Esophagus mucosa (tissue), 1 donor: ENCODE measurements at places on chromosomes 6 and 20. TPM values are rescaled to one million over a fixed set of nuclear protein-coding genes. Genes with fewer than 3 reads are reported as not detected.

The OPRM1 gene
- not detected for total RNA-seq

The SDC4 gene
- 99.1 TPM for total RNA-seq

The TSPO2 gene
- not detected for total RNA-seq

The RNF182 gene
- 0.20 TPM for total RNA-seq

The MLIP gene
- 8.5 TPM for total RNA-seq

The LIN28B gene
- total RNA-seq, result not detected

The CST11 gene
- not detected for total RNA-seq

The UNC5CL gene
- total RNA-seq, result 0.56 TPM

The BMP6 gene
- 0.60 TPM for total RNA-seq

The AKAP7 gene
- total RNA-seq, result 2.7 TPM

The TGIF2 gene
- 7.5 TPM for total RNA-seq

The RNASET2 gene
- 23.6 TPM for total RNA-seq

The GUCA1A gene
- not detected for total RNA-seq

The GTSF1L gene
- total RNA-seq, result not detected

The TTLL9 gene
- 0.16 TPM for total RNA-seq

The KIFC1 gene
- 19.0 TPM for total RNA-seq

The CYP39A1 gene
- 3.4 TPM for total RNA-seq

The B3GALT4 gene
- total RNA-seq, result 16.9 TPM

The IER3 gene
- 74.3 TPM for total RNA-seq

The ULBP1 gene
- 1.2 TPM for total RNA-seq

The ZNFX1 gene
- total RNA-seq, result 10.7 TPM

The SNHG17 gene
- total RNA-seq, result 32.2 TPM

The LSM2 gene
- 45.0 TPM for total RNA-seq

The PTP4A1 gene
- total RNA-seq, result 97.3 TPM

The MATN4 gene
- 0.16 TPM for total RNA-seq

The SLC17A1 gene
- total RNA-seq, result not detected

The RFX6 gene
- total RNA-seq, result not detected

The MAD2L1BP gene
- 20.1 TPM for total RNA-seq

The LHFPL5 gene
- not detected for total RNA-seq

The CRYBG1 gene
- total RNA-seq, result 124 TPM

The HRH3 gene
- not detected for total RNA-seq

The ERGIC3 gene
- 168 TPM for total RNA-seq

The BPIFA1 gene
- not detected for total RNA-seq

The PRL gene
- total RNA-seq, result not detected

The SPATS1 gene
- total RNA-seq, result not detected

The CUTA gene
- total RNA-seq, result 92.4 TPM

The ZNF334 gene
- total RNA-seq, result 2.0 TPM

The TREML1 gene
- 0.16 TPM for total RNA-seq

The TAF11 gene
- 20.0 TPM for total RNA-seq

The FAM184A gene
- total RNA-seq, result 0.76 TPM

The SERPINB6 gene
- total RNA-seq, result 78.8 TPM

The TULP1 gene
- not detected for total RNA-seq

The SIRPB1 gene
- 3.5 TPM for total RNA-seq

The MUC21 gene
- total RNA-seq, result 721 TPM

The BMP5 gene
- total RNA-seq, result 0.08 TPM

The PSMB8 gene
- 33.0 TPM for total RNA-seq

The LINC00237 gene
- not detected for total RNA-seq

The DPPA5 gene
- not detected for total RNA-seq

The RGL2 gene
- total RNA-seq, result 55.8 TPM

The PCSK2 gene
- total RNA-seq, result 0.12 TPM

The SIRPA gene
- total RNA-seq, result 15.1 TPM

The TFAP2C gene
- 30.8 TPM for total RNA-seq
